Thymus (tissue), 14 donors: ENCODE measurements at places on chromosomes 7 and 10. TPM values are rescaled to one million over a fixed set of nuclear protein-coding genes. Genes with fewer than 3 reads are reported as not detected.

- DNase-seq: no peak
These were observed 2.6 kb upstream of the ZRANB1 start for GRCh38 chr10:124939290-124939689.

DNA sequence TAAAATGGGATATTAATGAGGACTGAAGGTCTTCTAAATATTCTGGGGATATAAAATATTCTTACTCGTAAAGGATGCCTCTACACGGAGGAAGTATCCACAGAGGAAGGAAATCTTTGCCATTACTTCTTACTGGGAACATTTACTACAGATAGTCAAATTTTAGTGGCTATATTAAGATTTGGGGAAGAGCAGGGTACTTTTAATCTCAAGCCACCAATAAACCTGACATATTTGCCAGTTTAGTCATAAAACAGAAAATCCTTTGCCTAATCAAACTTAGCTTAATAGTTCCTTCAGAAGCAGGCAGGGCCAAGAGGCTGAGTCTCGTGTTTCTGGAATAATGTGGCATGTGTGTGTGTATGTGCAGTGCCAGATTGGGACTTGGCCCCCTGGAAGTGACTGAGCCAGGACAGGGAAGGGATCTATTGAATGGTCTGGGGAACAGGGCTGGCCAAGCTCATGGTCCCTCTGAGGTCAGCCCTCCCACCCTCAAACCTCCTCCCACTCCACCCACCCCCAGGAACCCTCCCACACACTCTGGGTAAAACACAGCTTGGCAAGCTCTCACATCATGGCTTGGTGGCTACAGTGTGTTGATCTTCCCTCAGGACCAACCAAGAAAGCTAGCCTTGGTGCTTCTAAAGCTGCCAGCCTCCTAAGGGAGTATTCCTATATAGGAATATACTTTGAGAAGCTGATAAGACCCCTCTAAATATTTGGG, 1.6 kb upstream of the PIK3CG start:
- DNase-seq: no peak

DNA sequence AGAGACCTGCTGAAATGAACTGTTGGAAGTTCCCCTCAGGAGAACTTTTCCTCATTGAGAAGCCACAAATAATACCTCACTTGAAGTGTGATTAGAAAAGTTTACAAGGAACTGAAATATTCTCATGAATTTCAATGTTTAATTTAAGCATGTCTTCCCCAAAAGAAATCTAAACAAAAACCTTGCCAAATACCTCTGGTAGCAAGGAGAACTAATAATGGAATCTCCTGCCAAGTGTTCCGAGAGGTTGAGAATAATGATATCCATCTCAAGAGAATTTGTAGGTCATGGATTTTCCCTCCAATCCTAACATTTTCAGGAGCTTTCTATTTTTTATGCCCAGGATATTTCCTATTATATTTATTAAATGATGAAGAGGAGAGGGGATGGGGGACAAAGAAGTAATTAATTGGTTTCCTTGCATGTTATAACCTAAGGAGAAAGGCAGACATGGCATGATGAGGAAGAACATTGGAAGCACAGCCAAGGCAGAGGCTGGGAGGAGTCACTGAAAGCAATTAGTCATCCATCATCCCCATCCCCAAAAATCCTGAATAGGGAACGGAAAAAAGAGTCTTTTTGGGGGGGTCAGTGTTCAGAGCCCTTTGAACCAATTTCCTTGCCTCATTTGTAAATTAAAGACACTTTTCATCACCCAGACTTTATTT, 93.6 kb upstream of the IL6 start:
- DNase-seq: no peak

GRCh38 chr7:111094419-111094818, 3.5 kb downstream of the LRRN3 start:
- DNase-seq: no peak

- no peak for DNase-seq
These were observed 268.0 kb upstream of the SEMA3D start for GRCh38 chr7:85454904-85455303.

- no peak for DNase-seq
These were observed 42.8 kb downstream of the CTTNBP2 start for GRCh38 chr7:117830422-117830954.

- DNase-seq: no peak
These were observed 59.2 kb downstream of the PWWP2B start for GRCh38 chr10:132455986-132456847.

The FGFBP3 gene
- total RNA-seq: 0.52 TPM

The FEZF1 gene
- total RNA-seq: under 0.01 TPM

The ODAD2 gene
- 0.76 TPM for total RNA-seq

The EBF3 gene
- 1.5 TPM for total RNA-seq

The TRIM50 gene
- total RNA-seq: 0.09 TPM

The FFAR4 gene
- 0.14 TPM for total RNA-seq

The ITPRID1 gene
- 0.05 TPM for total RNA-seq

The DKK1 gene
- total RNA-seq: 0.24 TPM

The MINDY4 gene
- 1.5 TPM for total RNA-seq
